ENCODE measurements at places on chromosomes 3 and 15.

DNA sequence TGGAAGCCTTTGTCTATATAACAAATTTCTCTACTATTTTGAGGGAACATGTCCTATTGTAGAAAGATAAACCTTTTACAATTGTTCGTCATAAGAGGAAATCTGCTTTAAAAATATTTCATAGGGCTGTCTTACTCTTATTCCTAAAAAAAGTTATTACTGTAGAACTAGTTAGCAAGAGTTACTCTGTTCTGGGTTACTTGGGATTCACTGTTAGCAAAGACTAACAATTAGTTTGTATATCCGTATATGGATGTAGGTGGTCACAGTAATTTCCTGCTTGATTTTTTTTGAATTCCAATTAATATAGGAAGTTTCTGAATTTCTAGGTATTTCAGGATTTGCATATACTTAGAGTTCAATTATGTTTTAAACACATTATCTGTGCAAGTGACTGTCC is 413.5 kb downstream of the RBMS3 start:
- DNase-seq: no peak

DNA sequence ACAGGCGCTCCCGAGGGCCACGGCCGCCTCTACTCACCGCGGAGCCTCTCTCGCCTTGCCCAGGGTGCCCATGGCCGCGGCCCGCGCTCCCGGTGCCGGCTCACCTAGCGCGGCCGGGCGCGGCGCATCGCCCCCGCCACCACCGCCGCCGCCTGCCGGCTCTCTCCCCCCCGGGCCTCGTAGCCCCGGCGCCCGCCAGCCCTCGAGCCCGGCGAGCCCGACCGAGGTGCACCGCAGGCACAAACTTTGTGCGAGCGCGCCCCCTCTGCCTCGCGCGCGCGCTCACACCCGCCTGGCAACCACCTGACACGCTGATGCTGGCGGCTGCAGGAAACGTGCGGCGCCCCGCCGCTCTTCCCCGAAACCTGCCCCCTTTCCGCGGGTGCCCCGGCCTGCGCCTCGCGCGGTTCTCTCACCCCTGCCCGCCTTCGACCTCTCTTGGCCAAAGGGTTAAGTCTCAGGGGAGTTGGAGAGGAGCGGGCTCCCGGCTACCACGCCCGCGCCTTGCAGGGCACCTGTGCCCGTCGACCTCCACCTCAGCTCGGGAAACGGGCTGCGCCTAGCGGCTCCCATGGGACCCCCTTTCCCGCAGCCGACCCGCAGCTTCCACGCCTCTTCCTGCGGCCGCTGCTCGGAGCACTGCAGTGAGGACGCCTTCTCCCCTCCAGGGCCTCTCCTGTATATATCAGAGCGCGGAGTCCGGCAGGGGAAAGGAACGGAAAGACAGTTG is at the start of gene RASGRP1:
TSS of gene RASGRP1 (minus strand) at position 258 of the 730 bp plus-strand sequence. CDS start at position 72, 186 bp downstream.
- DNase-seq: peak; percentile 68

DNA sequence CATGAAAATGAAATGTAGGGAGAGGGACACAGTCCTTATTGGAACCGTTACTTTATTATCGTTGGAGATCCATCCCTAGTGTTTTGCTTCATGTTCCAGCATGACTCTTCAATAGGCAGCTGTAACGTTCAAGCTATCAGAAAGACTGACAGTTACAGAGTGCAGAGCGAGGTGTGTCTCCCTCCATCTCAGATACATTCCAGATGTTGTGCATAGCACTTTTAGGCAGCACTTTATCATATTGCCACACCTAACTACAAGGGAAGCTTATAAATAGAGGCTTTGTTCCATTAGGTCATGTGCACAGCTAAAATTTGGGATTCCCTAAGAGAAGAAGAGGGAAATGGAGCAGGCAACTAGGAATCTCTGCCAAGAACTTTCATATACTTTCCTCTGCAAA is 1009.6 kb downstream of the ROBO2 start:
- no peak for DNase-seq

DNA sequence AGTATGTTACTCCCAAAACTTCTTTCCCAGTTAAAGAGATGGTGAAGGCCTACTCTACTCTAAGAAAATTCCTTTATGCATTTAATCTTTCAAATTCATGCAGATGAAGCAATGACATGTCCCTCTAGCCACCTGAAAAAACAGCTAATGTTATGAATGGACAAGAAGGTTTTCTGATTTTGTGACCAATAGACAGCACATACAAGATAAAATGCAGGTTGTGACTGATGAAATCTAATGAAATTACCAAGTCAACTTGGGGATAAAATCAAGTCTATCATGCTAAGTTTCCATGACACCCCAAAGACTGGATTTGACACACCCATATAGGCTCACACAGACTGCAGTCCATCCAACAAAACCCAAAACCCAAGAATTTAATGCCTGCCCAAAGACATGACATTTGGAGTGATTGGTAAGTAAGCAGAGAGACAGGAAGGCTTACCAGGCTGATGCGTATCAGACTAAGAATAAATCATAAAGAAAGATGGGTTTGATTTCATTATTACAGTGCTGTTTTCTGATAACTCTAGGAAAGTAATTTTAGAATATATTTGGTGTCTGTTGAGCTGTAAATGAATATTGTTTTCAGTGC is 26.4 kb downstream of the CD47 start:
- no peak for DNase-seq

DNA sequence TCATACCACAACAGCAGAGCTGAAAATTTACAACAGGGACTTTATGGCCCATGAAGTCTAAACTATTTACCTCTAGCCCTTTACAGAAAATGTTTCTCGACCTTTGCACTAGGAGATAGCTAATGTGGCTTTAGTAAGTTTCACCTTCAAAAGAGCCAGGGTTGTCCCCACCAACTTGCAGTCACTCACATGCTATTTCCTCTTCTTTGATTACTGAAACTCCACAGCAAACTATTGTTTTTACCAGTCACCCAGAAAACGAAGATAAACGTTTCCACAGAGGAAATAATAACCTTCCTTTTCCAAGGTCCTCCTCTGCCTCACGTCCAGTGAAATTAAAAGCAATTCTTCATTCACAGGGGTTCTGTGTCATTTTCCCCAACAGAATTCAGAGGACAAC is 48.2 kb downstream of the WWTR1 start:
- DNase-seq: no peak

DNA sequence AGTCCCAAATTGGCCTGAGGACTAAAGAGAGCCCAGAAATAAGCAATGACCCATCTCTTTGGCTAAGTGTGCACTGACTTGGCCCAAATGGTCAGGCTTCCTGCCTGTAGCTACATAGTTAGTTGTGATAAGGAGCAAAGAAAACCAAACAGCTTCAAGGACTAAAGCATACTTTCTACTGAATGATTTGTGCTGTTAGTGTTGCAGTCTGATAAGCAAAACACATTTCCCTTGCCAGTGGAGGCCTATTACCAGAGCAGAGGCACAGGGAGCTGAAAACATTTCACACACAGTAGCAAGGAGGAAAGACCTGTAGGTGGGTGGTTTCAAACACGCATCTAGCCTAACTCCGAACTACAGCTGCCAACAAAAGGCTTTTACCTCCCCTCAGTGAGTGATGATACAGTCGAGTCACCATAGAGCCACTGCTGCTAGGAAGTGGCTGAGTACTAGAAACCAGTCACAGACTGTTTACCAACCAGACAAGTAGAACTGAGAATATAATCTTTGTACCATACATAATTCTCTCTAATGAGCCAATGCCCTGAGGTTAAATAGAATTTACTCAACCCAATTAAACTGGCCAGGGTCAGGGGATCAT is 222.3 kb upstream of the THBS1 start:
- no peak for DNase-seq

- no peak for DNase-seq
Measured at GRCh38 chr3:14622368-14622767, 29.2 kb upstream of the CCDC174 start.

- no peak for DNase-seq
Measured at GRCh38 chr15:49145651-49146609, 9.5 kb downstream of the COPS2 start.

DNA sequence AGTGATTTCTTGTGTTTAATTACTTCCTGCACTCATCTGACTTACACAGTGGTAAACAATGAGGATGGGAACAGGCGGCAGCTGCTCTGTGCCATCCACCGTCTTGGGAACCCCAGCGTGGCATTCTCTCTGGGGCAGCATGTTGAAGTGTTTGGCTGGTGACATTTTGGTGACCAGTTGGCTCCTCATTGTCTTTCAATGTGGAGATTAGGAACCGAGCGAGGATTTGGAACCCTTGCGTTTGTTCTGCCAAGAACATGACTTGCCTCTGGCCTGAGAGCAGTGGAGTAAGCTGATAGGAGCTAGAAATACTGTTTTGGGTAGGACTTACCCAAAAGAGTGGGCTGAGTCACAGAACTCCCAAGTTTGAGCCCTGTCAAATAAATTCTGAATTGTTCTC is 88.8 kb downstream of the IGF1R start:
- no peak for DNase-seq

DNA sequence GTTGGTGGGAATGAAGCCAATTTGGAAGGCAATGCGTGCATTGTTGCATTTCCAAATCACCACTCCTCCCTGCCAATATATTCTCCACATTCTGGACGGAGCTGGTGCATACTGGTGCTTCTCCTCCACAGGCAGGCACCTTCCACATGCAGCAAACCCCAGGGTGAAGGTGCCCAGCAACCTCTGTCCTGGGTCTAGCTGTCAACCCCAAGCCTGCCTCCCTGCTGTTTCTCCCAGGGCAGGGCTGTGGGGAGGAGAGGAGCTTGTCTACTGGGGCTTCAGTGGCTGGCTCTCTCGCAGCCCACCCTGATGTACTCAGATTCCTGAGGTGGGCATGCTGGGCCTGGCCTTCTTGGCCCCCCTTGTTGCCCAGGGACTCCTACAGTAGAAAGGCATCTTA is 20.1 kb downstream of the GASK1A start:
- DNase-seq: no peak

- DNase-seq: no peak
Measured at GRCh38 chr3:112873632-112874031, 27.0 kb upstream of the CD200R1L start.

- DNase-seq: no peak
Measured at GRCh38 chr3:8778475-8778874, 9.1 kb upstream of the OXTR start.

DNA sequence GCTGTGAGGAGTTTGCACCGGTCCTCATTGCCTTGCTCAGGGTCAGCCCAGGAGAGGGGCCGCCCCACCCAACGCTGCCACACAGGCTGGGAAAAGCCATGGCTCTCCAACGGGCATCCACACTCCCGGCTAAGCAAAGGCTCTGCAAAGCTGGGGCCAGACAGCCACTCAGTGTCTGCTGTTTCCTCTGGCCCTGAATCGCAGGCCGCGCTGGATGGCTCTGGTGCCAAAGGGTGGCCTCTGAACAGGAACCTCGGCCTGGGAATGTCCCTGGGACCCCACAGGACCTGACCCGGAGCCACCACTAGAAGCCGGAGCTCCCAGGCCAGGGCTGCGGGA is 42.9 kb downstream of the RPN1 start:
- DNase-seq: no peak

DNA sequence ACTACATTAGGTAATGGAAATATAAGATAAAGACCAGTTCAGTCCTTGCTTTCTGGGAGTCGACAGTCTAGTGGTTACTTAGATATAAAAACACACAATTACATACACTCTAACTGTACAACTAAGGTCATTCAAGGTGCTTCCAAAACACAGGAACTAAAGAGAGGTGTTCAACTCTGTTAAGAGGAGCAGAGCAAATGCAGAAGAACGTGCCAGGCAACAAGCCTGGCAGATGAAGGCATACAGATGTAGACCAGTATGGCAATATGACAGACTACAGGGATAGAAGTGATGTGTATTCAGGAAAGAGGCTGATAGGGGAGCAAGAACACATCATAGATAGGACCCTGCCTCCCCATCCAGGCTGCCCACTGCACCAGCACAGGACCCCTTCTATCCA is 78.3 kb downstream of the CBLB start:
- no peak for DNase-seq

DNA sequence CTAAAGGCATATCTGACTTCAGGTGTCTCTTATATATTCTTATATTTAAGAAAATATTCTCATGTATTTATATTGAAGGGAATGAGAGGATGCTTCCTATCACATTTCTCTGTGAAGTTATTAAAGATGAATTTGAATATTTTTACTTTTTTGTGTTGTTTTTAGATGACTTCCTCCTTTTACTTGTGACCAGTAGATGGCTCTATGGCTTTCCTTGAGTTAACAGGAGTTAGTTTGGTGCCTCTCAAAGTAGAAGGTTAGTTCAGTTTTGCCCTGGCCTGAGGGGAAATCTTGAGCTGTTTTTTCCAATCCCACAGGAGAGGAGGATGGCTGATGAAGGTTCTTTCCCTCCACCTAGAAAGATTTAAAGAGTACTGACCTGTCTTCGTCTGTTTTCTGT is 80.7 kb downstream of the SQOR start:
- DNase-seq: no peak

GRCh38 chr3:191770541-191770940 is 309.6 kb downstream of the PYDC2 start:
- DNase-seq: no peak

GRCh38 chr3:38603731-38604131 is 45.8 kb downstream of the SCN5A start:
- no peak for DNase-seq

GRCh38 chr15:54810031-54810430 is 386.7 kb downstream of the RSL24D1 start:
- no peak for DNase-seq

DNA sequence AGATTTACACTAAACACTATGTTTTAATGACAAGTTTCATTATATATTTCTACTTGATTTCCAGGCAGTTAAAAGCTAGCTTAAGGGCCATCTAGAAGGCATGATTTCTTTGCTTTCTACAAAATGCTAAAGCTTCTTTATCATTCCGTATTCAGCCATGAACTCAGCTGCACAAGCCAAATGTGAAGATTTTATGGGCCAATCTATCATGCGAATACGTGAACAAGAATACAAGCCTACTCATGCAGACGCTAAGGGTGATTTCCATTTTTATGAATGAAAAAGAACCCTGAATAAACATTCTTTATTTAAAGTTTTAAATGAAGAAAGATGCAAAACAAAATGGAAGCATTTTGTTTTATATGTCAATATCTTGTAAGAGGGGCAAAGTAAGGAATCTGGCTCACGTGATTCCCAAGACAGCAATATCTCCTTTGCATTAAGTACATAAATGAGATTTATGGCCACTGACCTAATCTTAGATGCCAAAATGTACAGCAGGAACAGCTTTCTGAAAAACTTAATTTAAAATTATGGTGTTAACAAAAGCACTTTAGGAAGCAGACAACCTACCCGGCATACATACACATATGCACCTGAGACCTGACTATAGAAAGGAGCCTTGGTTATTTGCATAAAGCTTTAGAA is 215.8 kb downstream of the DPH6 start:
- no peak for DNase-seq

- no peak for DNase-seq
Measured at GRCh38 chr3:23106666-23107065, 96.5 kb upstream of the UBE2E2 start.

GRCh38 chr3:159189994-159190669 is 388.3 kb downstream of the MFSD1 start:
- no peak for DNase-seq

DNA sequence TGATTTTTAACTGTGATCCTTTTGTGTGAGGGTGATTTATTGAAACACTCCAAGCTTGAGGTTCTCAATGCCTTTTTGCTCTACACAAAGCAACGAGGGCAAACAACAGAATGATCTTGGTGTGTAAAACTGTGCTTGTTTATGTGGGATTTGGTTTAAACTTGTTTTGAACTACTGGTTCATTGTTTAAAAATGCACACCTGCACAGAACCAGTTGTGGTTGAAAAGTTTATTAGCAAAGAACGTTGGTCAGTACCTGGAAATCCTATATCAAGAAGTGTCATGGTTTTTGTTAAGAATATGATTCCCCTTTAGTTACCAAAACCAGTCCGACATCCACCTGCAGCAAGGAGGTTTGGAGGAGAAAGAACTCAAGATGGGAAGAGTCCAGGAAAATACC is 239.4 kb downstream of the WNT5A start:
- no peak for DNase-seq

- no peak for DNase-seq
Measured at GRCh38 chr15:92384381-92384780, 9.3 kb upstream of the ST8SIA2 start.

Data from stimulated activated CD4-positive, alpha-beta T cell treated with anti-CD3 and anti-CD28 coated beads, Interleukin-1b, Interleukin-23, amount 100 ng/mL, for 1 hour (primary cell).